ENCODE measurements at places on chromosomes 1 and 21. TPM values are rescaled to one million over a fixed set of nuclear protein-coding genes. Genes with fewer than 3 reads are reported as not detected.

Gene BEND5
- 0.29 TPM for total RNA-seq

GRCh38 chr21:32514275-32515055 lies 70.9 kb downstream of the TCP10L start:
- no peak for DNase-seq

GRCh38 chr1:246959944-246960693 lies 28.4 kb upstream of the AHCTF1 start:
- peak; percentile 19 for DNase-seq

GRCh38 chr1:244779410-244779809 lies 56.0 kb upstream of the COX20 start:
- DNase-seq: peak; percentile 26

- no peak for DNase-seq
Observed at GRCh38 chr1:31567956-31568570, 8.3 kb upstream of the TINAGL1 start.

- DNase-seq: no peak
Observed at GRCh38 chr1:189987509-189987908, 490.2 kb downstream of the BRINP3 start.

Gene KIF17
- 0.13 TPM for total RNA-seq

Gene KLHL17
- total RNA-seq: 13.7 TPM

DNA sequence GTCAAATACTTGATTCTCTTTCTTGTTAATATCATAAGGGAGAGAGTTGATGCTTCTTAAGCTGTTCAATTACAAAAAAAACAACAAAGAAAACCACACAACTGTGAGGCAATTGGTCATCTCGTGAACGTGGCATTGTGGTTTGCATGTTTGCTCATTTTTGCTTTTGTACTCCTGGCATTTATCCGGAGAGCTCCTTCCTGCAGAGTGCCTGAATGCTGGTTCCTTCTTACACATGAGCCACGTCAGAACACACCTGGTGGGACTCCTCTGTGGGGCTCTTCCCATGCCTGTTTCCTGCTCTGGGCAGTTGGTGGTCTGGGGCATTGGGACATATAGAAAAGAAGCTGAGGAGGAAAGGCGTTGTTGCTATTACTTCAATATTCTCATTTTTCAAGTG lies 25.7 kb downstream of the KCNK1 start:
- DNase-seq: no peak

DNA sequence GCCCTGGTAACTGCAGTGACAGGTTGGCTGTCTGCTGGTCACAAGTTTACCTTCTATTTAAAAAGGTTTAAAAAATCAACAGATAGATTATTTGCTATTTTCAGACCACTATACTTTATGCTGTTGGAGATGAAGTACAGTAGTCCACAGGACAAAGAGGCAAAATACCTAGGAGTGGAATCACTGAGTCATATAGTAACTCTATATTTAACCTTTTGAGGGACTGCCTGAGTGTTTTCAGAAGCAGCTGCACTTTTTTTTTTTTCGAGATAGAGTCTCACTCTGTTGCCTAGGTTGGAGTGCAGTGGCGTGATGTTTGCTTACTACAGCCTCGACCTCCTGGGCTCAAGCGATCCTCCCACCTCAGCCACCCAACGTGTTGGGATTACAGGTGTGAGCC lies 11.7 kb downstream of the CNIH4 start:
- peak; percentile 49 for DNase-seq

DNA sequence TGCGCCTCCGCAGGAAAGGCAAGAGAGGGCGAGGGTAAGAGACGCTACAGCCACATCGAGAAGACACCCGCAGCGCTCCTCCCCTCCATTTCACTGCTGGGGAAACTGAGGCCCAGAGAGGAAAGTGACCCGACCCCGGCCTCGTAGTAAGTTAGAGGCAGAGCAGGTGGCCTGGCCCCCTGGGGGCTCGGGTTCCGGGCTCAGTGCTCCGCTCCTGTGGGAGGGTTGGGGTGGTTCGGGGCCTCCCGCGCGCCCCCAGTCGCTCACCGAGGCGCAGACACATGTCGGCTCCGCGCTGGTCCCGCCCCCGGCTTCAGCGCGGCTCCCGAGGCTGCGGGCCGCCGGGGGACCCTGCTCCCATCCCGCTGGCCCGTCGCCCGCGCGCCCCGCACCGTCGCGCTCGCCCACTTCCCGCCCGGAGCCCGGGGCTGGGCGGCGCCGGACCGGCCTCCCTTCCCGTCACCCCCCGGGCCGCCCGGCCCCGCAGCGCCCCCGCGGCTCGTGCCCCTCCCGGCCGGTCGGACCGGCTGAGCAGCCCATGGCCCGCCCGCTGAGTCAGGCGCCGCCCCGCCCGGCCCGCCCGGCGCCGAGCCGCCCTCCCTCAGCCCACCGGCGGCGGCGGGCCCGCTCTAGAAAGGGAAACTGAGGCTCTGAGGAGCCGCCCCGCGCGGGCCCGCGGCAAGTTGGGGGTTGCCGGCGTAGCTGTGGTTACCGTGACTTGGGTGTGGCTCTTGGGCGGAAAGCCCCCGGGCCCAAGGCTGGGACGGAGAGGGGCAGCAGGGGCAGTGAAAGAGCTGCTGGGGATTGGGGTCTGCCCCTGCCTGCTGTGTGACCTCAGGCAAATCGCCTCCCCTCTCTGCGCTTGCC lies at the start of gene TMEM54:
TMEM54 (minus strand) TSS at position 434 of the 867 bp plus-strand sequence; CDS start at position 283, 151 bp downstream.
- no peak for DNase-seq

Gene LCE1C
- not detected for total RNA-seq

Gene OR2G6
- total RNA-seq: not detected

- DNase-seq: no peak
Observed at GRCh38 chr1:72637593-72637992, 355.3 kb upstream of the NEGR1 start.

DNA sequence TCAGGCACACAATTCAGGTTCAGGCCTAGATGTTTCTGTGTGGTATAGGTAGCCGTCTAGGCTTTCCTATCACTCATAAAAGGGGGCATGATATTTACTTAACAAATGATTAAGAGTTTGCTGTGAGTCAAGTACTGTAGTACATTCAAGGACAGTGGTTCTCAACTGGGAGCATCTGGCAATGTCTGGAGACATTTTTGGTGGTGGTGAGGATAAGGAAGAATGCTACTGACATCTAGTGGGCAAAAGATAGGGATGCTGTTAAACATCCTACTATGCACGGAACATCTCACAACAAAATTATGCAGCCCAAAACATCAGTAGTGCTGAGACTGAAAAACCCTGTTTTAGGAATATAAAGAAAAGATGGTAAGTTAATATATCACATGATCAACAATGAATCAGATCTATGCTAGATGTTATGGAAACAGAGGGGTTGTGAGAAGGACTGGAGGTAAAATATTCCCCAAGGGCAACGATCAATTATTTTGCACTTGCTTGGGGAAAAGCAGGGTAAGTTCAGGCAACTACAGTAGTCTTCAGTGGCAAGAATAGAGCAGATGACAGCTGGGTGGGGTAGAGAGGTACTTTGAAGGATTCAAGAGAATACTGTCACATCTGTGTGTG lies 4.9 kb downstream of the DNTTIP2 start:
- peak; percentile 61 for DNase-seq

Gene FDPS
- 172 TPM for total RNA-seq

- no peak for DNase-seq
Observed at GRCh38 chr1:214603819-214604252, 841 bp downstream of the CENPF start.

GRCh38 chr21:37432710-37433455 lies 66.3 kb downstream of the DYRK1A start:
- no peak for DNase-seq

Gene CIART
- 5.1 TPM for total RNA-seq

Gene CRNN
- not detected for total RNA-seq

GRCh38 chr1:218073062-218073461 lies 212.0 kb upstream of the RRP15 start:
- no peak for DNase-seq

- DNase-seq: no peak
Observed at GRCh38 chr1:207971331-207972219, 60.6 kb upstream of the CD34 start.

- no peak for DNase-seq
Observed at GRCh38 chr21:16578912-16579311, 849.1 kb downstream of the USP25 start.

DNA sequence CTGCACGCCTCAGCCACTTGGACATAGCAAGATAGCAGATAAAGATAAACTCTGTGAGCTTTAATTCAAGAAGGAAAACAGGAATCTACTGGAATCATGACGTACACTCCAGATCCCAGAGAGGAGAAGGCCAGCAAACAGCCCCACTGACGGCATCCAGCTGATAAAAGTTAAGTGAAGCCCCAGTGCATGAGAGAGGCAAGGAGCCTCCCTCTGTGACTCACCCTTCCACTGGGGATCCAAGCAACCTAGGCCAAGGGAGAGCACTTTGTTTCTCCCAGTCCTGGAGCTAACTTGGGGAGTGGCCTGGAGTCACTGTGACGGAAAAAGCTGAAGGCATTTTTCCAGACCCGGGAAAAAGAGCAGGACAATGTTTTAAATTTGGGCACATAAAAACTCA lies 270.0 kb downstream of the AKT3 start:
- no peak for DNase-seq

GRCh38 chr1:182652933-182653332 lies 31.5 kb downstream of the RGS8 start:
- no peak for DNase-seq

- no peak for DNase-seq
Observed at GRCh38 chr1:15213341-15213821, 33.6 kb upstream of the FHAD1 start.

DNA sequence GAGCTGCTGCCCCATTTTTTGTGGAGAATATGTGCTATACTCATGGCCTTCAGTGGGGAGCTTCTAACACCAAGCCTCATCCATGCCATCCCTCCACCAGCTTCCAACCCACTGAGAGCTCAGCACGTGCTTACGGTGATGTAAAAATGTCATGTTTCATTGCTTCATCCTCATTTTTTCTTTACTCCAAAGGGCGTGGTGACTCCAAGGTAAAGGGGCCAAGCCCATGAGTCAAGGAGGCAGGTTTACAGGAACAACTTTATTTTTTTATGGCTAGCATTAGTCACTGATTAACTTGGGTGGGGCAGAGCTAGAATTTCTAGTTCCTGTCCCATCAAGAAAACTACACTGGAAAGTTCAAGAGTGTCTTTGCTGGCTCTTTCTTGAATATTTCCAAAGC lies at the start of gene C1orf226:
C1orf226 (plus strand) TSS at position 346 of the 400 bp plus-strand sequence. CDS start 174 bp downstream, outside the sequence.
- DNase-seq: no peak

Gene ZNF362
- total RNA-seq: 18.6 TPM

Gene CD160
- total RNA-seq: not detected

DNA sequence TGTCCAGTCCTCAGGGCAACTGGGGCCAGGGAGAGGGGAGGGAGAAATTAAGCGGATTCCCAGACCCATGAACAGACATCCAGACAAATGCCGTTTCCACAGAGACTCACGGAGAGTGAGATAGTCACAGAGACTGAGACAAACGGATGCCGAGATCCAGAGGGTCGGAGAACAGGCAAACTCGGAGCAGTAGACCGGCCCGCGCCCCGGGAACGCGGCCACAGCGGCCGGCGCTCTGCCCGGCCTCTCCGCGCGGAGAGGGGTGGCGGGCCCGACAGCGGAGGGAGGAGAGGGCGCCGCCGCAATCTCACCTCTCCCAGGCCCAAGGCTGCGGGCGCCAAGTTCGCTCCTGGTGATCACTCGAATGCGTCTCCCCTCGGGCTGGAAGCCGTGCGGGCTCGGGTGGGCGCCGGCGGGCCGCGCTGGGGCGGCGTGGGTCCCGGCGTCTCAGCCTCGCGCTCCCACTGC lies 831 bp upstream of the FOXD2 start:
- peak; percentile 30 for DNase-seq

DNA sequence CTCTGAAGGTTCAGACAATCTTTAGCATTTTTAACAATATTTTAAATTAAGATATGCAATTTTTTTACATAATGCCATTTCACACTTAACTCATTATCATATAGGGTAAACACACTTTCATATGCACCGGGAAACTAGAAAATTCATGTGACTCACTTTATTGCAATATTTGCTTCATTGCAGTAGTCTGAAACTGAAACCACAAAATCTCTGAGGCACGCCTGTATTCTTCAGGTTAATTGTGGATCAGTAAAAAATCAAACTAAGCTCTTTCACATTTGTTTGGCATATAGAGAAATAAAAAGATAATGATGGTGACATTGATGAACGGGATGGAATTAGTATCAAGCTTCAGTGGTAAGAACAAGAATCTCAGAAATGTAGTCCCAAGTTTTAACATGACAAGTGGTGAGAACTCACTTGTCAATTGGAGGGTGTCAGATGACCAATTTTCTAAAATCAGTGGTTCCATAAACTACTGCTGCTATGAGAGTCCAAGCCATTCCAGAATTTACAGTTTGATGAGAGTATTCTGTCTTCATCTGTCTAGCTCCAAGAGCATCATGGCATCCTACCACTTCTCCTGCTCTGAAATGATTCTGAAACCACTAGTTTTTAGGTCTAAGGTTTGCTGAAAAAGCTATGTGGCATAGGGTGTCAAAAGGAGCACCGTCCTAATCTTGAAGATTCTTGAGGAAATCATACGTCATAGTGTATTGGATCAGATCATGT lies 281.0 kb downstream of the PTPRC start:
- no peak for DNase-seq
